ENCODE measurements at places on chromosomes 2 and 18.

DNA sequence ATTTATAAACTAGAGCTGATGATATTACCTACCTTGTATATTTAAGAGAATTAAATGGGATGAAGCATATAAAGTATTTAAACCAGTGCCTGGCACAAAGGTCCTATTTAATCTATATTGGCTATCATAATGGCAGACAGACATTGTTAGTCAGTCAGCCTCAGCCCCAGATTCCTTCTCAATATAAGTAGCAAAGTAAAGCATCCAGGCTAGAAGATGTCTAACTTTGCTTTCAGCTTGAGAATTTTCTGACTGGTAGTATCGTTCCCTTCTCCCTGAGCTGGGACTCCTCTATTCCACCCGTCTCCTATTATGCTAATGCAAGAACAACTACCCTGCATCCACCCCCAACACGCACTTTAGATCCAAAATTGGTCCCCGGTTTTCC, 215.7 kb upstream of the SIX2 start:
- no peak for DNase-seq

- no peak for DNase-seq
Measured at GRCh38 chr2:165450156-165450555, 19.3 kb upstream of the CSRNP3 start.

DNA sequence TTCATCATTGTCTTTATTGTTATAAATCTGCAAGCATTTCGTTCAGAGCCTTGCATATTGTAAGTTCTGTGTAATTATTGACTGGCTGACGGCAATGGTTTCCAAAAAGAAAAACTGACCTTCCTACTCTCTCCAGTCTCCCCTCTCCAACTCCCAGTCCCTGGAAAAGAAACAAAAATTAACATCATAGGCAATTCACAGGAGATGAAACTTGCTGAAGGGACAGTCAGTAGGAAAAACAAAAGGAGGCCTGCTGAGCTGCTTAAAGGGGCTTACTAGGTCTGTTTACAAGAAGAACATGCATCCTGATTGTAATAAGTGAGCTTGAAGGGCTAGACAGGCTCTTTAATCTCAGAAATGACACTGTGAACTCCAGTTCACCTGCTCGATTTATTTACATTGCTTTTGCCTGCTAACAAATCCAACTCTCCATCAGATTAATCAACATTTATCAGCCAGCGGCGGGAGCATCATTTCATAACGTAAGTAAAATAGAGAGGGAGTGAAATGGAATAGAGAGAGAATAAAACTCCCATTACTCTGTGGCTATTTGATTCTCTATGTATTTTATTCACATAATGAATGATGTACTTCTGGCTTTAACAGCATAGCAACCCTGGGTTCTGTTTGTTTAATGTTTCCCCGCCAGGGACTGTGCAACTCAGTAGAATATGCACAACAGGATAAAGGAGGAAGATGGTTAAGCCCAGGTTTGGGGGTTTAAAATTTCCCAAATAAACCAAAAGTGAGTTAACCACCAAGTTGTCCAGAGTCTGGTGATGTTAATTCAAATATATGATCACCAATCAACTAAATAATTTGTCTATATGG, 256.7 kb upstream of the SETBP1 start:
- DNase-seq = no peak

DNA sequence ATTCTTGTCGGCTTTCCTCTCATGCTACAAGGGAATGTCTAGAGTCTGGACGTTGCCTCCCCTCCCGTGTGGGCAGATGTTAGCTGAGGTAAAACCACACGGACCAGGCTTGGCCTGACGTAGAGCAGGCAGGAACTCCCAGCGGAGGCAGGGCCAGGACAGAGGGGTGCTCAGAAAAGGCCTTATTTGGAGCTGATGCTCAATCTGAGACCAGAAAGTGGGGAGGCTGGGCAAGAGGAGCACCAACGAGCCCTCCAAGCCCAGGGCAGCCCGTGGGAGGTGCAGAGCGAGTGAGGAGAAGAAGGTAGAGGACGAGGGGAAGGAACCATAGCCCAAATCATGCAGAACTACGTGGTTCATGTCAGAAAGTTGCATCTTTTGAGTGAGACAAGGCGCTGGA, 9.0 kb downstream of the TEX51 start:
- no peak for DNase-seq

GRCh38 chr2:46486436-46486835, 7.1 kb downstream of the TMEM247 start:
- DNase-seq = no peak
